ENCODE measurements at places on chromosomes 13 and 19. TPM values are rescaled to one million over a fixed set of nuclear protein-coding genes. Genes with fewer than 3 reads are reported as not detected.

Gene GGN
- total RNA-seq = 0.70 TPM

Gene KLK8
- 4.6 TPM for total RNA-seq

Gene LILRB5
- total RNA-seq = not detected

Gene RNASEH2A
- 62.6 TPM for total RNA-seq

Gene KIR2DL4
- total RNA-seq = not detected

Gene FXYD7
- 15.9 TPM for total RNA-seq

Gene GRK1
- 0.27 TPM for total RNA-seq

Gene SWSAP1
- 4.1 TPM for total RNA-seq

Gene PSG11
- total RNA-seq = not detected

GRCh38 chr13:100561599-100562204 lies 26.9 kb downstream of the GGACT start:
- DNase-seq = no peak

GRCh38 chr19:46407856-46408663 lies 5.3 kb downstream of the CCDC8 start:
- no peak for DNase-seq

DNA sequence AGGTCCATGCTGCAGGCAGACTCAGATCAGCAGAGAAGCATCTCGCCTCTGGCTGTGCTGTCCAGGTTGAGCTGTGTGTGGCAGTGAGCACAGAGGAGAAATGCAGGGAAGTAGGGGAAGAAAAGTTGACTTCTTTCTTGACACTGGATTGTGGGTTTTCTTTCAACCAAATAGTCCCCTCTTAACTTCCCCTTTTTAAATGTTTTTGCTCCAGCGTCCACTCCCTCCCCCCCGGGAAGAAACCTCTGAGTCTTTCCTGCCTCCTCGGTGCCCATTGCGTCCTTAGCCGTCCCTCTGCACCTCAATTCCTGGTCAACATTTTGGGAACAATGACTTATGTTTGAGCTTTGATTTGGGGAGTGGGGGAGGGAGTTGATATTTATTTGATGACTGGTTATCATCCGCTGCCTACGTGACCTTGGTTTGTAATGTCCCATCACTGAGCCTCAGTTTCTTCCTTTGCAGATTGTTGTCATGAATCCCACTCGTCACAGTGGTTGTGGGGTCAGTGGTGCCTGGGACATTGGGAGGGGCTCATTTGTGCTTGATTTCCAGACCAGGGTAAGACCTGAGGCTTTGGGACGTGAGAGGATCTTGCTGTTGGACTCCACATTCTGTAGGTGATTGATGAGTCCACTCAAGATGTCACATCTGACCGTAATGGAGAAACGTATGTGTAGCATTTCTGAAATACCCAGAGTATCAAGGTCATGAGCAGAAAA lies at the start of gene LILRB2:
LILRB2 (minus strand) TSS at position 104 of the 722 bp plus-strand sequence. CDS start 614 bp downstream, outside the sequence.
- no peak for DNase-seq

DNA sequence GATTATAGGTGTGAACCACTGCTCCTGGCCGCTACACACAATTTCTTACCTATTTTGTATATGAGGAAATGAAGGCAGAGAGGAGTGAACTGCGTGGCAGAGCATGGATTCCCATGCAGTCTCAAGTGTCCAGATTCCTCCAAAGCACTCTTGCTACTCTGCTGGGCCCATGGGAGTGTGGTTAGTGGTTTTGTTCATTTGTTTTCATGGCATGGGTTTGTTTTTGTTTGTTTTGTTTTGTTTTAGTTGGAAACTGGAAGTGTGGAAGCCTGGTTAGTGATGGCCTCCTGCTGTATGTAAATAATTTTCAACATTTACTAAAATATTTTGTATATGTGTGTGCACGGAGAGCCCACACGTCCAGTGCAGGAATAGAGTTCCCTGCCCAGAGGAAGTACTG lies 61.3 kb upstream of the LRCH1 start:
- no peak for DNase-seq

GRCh38 chr13:74443631-74444030 lies 309.4 kb upstream of the KLF12 start:
- DNase-seq = no peak

GRCh38 chr13:46796515-46797474 lies at the start of gene ESD:
TSS of gene ESD (minus strand) at chr13:46797161. CDS start at chr13:46791413, 5,748 bp downstream.
- peak; percentile 95 for DNase-seq

GRCh38 chr13:44244288-44244687 lies 129.3 kb upstream of the SERP2 start:
- no peak for DNase-seq

- DNase-seq = no peak
Observed at GRCh38 chr13:28609381-28609780, 49.5 kb upstream of the POMP start.

- peak; percentile 59 for DNase-seq
Observed at GRCh38 chr19:51131780-51132680, 7.3 kb downstream of the SIGLEC9 start.

GRCh38 chr13:81302125-81302524 lies 961.2 kb upstream of the SPRY2 start:
- no peak for DNase-seq

GRCh38 chr13:110583178-110583865 lies 21.8 kb upstream of the RAB20 start:
- DNase-seq = no peak

All from GM23338 (cell line).